ENCODE measurements at places on chromosomes 3 and 15.

DNA sequence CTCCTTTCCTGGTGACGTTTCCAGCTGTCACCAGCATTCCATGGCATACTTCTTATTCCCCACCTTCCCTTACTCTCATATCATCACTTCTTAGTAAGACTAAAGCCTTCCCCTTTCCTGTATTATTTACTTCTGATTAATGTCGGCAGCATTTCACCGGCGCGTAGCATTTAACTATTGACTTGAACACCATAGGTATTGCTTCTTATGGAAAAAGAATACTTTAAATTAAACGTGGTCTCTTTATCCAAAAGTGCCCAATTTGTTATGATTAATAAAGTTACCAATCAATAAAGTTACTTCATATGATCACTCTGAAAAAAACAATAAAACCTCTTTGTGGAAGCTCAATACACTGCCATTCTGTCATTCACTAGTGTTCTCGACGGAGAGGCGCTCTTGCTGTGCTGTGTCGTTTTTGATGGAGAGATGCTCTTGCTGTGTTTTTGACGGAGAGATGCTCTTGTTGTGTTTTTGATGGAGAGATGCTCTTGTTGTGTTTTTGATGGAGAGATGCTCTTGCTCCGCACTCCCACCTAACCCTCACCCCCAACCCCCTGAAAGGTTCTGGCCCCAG is 165.0 kb downstream of the XXYLT1 start:
- DNase-seq = no peak

- DNase-seq = no peak
Observed at GRCh38 chr3:123374016-123374415, 74.9 kb downstream of the ADCY5 start.

DNA sequence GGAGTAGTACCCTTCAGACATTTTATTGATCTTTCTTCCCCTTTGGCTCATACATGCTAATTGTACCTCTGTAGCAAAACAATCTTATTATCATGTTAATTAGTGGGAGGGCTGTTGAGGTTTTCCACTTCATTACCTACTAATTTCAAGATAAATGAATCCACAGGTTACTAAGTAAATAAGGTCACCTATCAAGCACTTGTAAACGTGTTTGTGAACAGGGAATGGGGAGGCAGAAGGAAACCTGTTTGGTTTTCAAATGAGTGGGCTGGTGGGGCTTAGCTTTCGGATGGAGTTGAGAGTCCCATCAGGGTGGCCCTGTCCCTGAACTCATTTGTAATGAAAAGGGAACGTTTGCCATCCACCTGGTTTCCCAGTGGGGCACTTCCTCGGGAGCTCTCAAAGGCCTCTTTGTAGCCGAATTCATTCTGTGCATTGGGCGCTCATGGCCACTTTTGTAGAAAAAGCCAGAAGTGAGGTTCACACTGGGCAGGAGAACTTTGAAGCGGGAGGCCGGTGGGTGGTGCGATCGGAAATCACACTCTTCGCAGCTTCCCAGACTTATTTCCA is 419.8 kb upstream of the NR2F2 start:
- no peak for DNase-seq

GRCh38 chr3:197800379-197800778 is 9.3 kb downstream of the LRCH3 start:
- no peak for DNase-seq
